ENCODE measurements at places on chromosomes 3 and 15.

GRCh38 chr3:13567684-13568514 lies 19.0 kb downstream of the FBLN2 start:
- DNase-seq = no peak

DNA sequence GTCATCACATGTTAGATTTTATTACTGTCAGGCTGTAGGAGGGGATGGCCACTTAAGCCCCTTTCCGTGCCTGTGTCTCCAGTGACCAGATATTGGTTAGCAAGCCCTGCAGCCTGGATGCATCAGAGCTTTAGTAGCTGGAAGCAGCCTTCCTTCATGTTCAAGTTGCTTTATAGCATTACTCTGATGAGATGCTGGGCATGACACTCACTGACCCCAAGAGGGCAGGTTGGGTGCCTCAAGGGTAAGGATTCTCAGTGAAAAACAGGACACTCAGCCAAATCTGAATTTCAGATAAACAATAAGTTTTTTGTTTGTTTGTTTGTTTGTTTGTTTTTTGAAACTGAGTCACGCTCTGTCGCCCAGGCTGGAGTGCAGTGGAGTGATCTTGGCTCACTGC lies 68.5 kb upstream of the PTX3 start:
- no peak for DNase-seq

- no peak for DNase-seq
These were observed 30.6 kb upstream of the RASA2 start for GRCh38 chr3:141456301-141456625.

DNA sequence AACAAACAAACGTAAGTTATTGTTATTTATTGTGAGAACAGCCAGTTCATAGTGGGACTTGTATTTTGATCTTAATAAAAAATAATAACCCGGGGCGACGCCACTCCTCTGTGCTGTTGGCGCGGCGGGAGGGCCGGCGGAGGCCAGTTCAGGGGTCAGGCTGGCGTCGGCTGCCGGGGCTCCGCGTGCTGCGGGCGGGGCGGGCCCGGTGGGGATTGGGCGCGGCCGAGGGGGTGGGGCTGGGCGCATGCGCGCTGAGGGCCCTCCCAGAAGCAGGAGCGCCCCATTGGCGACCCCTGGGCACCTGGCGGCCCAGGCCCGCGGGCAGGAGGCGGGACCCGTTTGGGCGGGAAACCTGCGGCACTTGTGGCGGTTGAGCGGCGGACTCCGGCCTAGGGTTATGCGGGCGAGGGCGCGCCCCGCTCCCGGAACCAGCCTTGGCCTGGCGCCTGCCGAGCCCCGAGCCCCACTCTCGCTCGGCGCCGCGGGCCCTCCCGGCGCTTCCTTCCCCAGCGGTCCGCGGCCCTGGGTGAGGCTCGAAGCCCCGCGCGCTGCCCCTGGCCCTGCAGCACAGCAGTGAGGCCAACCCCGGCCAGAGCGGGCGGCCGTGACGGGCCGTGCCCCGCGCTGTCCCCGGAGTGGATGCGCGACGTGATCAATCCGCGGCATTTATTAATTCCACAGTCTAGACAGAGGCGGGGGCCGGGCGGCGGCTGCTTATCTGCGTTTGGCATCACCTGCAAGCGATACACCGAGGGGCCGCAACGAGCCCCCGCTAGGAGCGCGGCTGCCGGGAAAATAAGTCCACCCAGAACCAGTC lies 6.0 kb downstream of the ISL2 start:
- no peak for DNase-seq

- no peak for DNase-seq
These were observed 65.3 kb downstream of the ASB7 start for GRCh38 chr15:100667405-100668347.

- no peak for DNase-seq
These were observed 290.8 kb downstream of the NFKBIZ start for GRCh38 chr3:102140116-102140515.

DNA sequence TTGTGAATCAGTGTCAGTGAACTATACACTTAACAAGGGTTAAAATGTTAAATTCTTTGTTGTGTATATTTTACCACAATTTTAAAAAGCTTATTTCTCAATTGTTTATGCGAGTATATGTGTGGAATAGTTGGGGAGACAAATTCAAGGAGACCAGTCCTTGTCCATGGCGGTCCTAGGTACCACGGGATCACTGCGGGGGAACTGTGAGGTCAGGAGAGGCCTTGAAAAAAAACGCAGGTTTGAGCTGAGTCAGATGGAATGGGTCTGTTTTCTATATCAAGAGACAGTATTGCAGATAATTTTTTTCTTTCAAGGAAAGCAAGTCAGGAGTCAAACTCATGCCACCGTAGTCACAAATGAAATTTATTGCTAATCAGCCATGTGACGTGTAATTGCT lies 18.5 kb downstream of the IGF1R start:
- DNase-seq = no peak

DNA sequence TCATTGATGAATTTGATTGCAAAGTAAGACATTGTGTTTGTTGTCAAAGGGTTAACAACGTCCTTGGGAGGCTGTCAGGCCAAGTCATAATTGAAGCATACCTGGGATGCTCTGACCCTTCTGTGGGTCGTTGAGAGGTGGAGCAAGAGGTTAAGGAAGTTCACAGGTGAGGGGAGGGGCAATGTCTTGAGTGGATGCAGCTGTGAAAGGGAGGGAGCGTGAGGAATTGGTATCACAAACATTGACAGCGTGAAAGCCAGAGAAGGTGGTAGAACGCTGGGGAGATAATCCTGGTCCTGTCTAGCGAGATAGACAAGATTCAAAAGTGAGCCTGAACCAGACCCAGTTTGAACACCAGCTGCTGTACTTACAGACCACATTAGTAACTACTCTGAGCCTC lies 79.4 kb downstream of the HES1 start:
- DNase-seq = no peak

DNA sequence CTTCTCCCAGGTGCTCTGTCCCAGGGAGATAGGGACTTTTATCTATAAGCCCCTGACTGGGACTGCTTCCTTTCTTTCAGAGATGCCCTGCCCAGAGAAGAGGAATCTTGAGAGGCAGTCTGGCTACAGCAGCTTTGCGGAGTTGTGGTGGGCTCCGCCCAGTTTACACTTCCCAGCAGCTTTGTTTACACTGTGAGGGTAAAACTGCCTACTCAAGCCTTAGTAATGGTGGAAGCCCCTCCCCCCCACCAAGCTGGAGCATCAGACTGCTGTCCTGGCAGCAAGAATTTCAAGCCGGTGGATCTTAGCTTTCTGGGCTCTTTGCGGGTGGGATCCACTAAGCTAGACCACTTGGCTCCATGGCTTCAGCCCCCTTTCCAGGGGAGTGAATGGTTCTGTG lies 253.8 kb upstream of the ARL6 start:
- no peak for DNase-seq

DNA sequence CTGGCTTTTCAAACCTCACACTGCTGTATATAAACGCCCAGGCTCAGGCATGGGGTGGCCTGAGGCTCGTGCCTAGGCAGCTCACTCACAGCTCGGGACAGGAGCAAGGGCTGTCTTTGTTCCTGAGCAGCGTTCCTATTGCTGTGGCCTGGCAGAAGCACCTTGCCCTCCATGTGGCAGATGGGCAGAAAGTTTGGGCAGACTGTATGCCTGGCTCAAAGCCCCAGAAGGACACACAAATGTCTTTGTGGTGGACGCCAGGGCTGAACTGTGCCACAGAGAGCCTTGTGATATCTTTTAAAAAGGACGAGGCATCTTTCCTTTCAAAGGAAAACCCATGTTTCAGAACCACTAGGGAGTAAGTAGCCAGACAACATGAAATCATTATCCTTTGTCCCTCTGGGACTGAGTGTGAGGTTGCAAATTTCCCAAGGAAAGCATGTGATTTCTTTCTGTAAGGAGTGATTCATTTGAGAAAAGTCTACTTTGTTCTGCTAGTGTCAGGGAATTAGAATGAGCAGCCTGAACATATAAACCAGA lies 29.3 kb upstream of the UBE2E1 start:
- DNase-seq = no peak

- DNase-seq = no peak
These were observed 62.1 kb upstream of the ABHD2 start for GRCh38 chr15:89026167-89026566.

DNA sequence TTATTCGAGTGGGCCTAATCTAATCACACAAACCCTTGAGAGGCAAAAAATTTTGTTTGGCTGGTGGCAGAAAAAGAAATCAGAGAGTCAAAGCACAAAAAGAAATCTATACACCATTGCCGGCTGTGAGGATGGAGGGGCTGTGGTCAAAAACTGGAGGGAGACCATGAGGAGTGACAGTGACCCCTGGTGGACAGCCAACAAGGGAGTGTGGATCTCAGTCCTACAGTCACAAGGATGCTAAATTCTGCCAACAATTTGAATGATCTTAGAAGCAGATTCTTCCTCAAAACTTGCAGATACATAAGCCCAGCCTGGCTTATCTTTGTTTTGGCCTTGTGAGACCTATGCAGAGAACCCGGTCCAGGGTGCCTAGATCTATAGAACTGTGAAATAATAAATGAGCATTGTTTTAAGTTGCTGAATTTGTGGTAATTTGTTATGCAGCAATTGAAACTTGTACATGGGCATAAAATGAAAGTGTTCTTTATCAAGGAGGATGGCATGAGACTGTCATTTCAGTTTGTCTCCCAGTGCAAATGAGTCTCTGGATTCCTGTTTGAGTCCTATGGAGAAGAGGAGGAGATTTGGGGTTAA lies 103.0 kb upstream of the ARHGEF26 start:
- peak; percentile 22 for DNase-seq

GRCh38 chr15:96720656-96721055 lies 390.2 kb downstream of the NR2F2 start:
- no peak for DNase-seq

DNA sequence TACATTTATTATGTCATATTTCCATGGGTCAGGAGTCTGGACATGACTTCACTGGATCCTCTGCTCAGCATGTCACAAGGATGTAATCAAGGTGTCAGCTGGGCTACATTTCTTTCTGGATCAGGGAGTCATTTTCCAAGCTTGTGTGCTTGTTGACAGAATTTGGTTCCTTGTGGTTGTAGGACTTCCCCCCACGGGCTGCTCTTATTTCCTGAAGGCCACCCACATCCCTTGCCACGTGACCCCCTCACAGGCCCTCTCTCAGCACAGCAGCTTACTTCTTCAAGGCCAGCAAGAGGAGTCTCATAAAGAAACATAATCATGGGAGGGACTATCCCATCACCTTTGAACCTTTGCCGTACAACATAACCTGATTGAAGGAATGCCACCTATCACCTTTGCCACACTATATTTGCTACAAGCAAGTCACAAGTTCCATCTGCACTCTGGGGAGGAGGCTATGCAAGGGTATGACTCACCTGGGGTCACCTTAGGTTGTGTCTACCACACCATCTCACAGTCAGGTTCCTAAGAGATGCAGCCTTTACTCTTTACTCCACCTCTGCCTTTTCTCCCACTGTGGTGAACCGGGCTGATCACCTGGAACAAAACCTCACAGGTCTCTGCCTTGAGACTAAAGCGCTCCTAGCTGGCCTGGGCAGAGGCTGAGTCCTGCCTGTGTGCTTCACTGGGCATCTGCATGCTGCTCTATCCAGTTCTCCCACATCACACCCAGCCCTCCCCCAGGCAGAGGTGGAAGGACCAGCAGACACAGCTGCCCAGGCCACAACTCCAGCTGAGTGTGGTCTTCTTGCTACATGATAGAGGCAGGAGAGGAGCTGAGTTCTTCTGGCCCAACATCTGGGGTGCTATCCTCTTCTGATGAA lies 13.5 kb downstream of the RAB6B start:
- no peak for DNase-seq

GRCh38 chr15:100275641-100276040 lies 66.1 kb downstream of the ADAMTS17 start:
- DNase-seq = no peak

- no peak for DNase-seq
These were observed 73.4 kb downstream of the ULK4 start for GRCh38 chr3:41888368-41889076.

- no peak for DNase-seq
These were observed 739.7 kb upstream of the DPPA4 start for GRCh38 chr3:110077093-110077492.

DNA sequence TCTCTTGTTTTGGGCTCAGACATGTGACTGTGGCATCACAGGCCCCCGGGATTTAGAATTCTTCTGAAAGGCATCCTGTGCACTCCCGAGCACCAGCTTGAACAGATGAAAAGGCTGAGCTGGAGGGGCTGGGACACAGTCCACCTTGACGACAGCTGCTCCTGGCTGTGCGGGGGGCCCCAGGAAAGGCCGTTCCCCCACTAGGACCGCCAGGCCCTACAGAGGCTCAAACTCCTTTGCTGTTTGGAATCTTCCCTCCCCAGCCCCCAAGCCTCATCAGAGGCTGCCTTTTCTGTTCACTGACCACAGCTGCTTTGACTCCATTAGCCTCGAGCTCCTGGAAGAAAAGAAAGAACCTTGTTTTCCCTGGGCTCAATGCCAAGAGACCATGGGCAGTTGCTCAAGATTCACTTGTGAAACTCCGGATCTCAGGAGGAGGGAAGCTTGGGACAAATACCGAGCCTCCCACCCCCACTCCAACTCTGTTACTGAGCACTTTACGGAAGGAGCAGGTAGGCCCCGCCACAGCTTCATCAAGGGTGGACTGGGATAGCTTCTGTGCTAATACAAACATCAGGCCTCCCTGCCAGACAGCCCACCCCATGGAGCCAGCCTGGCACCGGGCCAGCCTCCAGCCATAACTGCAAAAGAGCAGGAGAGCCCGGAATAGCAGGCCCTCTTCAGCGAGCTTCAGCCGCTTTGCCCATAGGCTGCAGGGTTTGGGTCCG lies 15.7 kb downstream of the CIDEC start:
- DNase-seq = no peak

DNA sequence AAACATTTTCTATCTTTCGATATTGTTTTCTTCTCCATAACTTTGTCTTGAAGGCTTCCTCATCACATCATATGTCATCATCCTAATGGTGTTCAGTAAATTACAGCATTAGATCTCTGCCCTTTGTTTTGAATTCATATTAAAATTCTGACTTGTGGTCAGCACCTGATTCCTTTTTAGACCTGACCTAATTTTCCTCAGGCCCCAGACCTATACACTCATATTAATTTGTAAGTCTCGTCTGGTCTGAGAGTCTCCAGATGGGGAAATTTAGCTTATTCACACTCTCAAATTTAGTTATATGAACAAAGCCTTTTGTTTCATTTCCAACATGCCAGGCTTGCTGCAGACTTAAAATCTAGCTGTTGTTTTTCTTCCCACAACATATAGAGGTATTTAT lies 248.4 kb downstream of the KCNH8 start:
- no peak for DNase-seq

- DNase-seq = no peak
These were observed 52.0 kb downstream of the CMSS1 start for GRCh38 chr3:99869621-99870020.

DNA sequence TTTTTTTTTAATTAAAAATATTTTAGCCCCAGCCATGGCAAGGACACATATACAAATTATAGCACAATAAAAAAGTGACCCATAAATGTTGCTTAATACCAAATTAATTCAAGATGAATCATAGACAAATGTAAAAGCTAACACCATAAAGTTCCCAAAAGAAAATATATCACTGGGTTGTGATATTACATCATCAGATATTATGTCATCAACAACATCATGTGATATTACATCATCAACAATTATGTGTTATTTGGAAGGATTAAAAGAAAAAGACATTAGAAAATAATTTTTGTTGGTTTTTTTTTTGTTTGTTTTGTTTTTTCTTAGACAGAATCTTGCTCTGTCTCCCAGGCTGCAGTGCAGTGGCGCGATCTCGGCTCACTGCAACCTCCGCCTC lies 34.5 kb upstream of the ABHD10 start:
- no peak for DNase-seq

- DNase-seq = no peak
These were observed 1057.0 kb downstream of the IGSF11 start for GRCh38 chr3:117977504-117978228.
